ENCODE measurements at places on chromosomes 5 and 9.
A peak's percentile ranks its signal among the peaks of the same experiment; 100 is the strongest.

GRCh38 chr9:100324594-100325200, 28.0 kb downstream of the TEX10 start:
- H3K4me3 ChIP-seq = no peak overlapping the region
- H3K27ac ChIP-seq = 0 out of 2 replicates have a peak overlapping the region, but pooled peaks have one; percentile 26
- H3K27me3 ChIP-seq = no peaks in the 10 kb centered on the region
- peaks cover 50% of the 10 kb centered on the region for H3K36me3 ChIP-seq
- no peak for DNase-seq
- H3K4me1 ChIP-seq = no peaks in the 10 kb centered on the region

- no peak for DNase-seq
- H3K27me3 ChIP-seq = no peaks in the 10 kb centered on the region
- H3K4me3 ChIP-seq = no peak overlapping the region
- H3K4me1 ChIP-seq = no peaks in the 10 kb centered on the region
- H3K36me3 ChIP-seq = peaks cover 56% of the 10 kb centered on the region
- H3K27ac ChIP-seq = no peak overlapping the region
These were observed 35.5 kb downstream of the GLDC start for GRCh38 chr9:6610073-6610472.

DNA sequence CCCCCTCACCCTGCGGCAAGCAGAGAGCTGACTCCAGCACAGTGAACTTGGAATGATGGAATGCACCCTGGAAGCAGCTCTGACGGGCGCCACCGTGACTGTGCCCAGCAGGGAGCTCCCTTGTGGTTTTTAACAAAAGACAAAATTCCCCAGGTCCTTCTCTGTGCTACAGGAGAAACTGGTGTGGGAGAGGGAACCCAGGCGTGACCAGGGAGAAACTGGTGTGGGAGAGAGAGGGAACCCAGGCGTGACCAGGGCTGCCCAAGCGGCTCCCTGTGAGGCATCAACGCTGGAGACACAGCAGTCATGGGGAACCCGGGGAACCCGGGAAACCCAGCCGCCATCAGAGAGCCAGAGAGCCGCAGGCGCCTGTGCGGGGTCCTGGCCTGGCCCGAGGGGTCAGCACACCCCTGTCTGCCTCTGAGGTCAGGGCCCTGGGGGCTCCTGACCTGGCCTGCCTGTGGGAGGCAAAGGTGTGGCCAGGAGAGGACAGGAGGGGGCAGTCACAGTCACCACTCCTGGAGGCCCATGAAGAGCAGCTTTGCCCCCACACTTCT, 3.1 kb upstream of the AHRR start:
- H3K36me3 ChIP-seq = peaks cover 8% of the 10 kb centered on the region
- H3K27me3 ChIP-seq = peaks cover 46% of the 10 kb centered on the region
- no peak overlapping the region for H3K4me3 ChIP-seq

- H3K27me3 ChIP-seq = no peaks in the 10 kb centered on the region
- DNase-seq = no peak
- no peak overlapping the region for H3K27ac ChIP-seq
- peaks cover 18% of the 10 kb centered on the region for H3K4me1 ChIP-seq
- no peak overlapping the region for H3K4me3 ChIP-seq
These were observed 87.1 kb downstream of the OSMR start for GRCh38 chr5:38932854-38933408.

GRCh38 chr9:137074657-137075274, 2.6 kb upstream of the UAP1L1 start:
- DNase-seq = peak; percentile 62
- H3K4me1 ChIP-seq = peaks cover 24% of the 10 kb centered on the region
- H3K27me3 ChIP-seq = peaks cover 31% of the 10 kb centered on the region
- H3K36me3 ChIP-seq = no peaks in the 10 kb centered on the region

GRCh38 chr5:9468060-9468388, 77.9 kb downstream of the SEMA5A start:
- H3K27me3 ChIP-seq = no peaks in the 10 kb centered on the region
- H3K4me3 ChIP-seq = no peak overlapping the region
- no peak overlapping the region for H3K27ac ChIP-seq

DNA sequence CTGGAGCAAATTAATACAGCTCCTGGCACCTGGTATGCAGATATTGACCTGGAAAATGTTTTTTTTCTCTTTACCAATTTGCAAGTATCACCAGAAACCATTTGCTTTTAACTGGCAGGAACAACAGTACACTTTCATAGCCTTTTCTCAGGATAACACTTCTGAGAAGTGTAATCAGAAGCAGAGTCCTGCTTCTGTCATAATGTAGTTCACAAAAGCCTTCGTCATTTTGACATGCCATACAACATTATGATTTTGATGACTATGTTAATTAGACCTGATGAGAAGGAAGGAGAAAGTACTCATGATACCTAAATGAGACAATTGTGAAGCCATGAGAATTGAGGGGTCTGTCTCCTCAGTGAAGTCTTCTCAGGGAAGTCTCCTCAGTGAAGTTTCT, 41.1 kb upstream of the CARTPT start:
- no peak overlapping the region for H3K27ac ChIP-seq
- no peak for DNase-seq
- H3K4me1 ChIP-seq = no peaks in the 10 kb centered on the region
- no peaks in the 10 kb centered on the region for H3K27me3 ChIP-seq

- H3K4me3 ChIP-seq = no peak overlapping the region
- peaks cover 5% of the 10 kb centered on the region for H3K27me3 ChIP-seq
- H3K4me1 ChIP-seq = peaks cover 11% of the 10 kb centered on the region
- DNase-seq = no peak
These were observed 372.5 kb downstream of the ARHGEF28 start for GRCh38 chr5:73998489-73998888.

GRCh38 chr5:37837414-37838032, 2.3 kb downstream of the GDNF start:
- H3K27ac ChIP-seq = no peak overlapping the region
- peaks cover 70% of the 10 kb centered on the region for H3K4me1 ChIP-seq
- peak; percentile 74 for DNase-seq
- peaks cover 99% of the 10 kb centered on the region for H3K27me3 ChIP-seq
- H3K4me3 ChIP-seq = peak overlapping the region; percentile 82

DNA sequence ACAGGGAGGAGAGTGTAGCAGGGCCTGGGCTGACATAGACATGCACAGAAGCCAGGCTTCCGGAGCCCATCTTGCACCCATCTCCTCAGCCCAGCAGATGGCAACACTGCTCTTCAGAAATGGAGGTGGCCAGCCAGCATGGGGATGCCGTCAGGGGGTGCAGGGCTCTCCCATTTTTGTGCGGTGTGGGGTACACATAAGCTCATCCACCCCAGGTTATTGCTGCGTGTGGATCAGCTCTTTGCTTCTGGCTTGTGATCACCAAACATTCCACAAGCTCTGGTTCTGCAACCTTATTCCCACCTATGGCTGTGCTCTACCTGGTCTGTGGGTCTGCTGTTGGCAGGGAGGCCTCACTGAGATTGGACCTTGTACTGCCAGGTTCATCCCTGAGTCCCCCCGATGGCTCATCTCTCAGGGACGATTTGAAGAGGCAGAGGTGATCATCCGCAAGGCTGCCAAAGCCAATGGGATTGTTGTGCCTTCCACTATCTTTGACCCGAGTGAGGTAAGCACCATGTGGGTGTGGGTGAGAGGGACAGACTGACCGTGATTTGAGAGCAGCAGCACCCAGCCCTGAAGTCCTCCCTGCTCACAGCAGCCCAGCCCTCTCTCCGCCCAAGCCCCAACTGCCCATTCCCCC, 17.3 kb downstream of the SLC22A5 start:
- no peak overlapping the region for H3K4me3 ChIP-seq
- H3K27ac ChIP-seq = no peak overlapping the region
- DNase-seq = peak; percentile 74
- no peaks in the 10 kb centered on the region for H3K27me3 ChIP-seq
- H3K36me3 ChIP-seq = no peaks in the 10 kb centered on the region

DNA sequence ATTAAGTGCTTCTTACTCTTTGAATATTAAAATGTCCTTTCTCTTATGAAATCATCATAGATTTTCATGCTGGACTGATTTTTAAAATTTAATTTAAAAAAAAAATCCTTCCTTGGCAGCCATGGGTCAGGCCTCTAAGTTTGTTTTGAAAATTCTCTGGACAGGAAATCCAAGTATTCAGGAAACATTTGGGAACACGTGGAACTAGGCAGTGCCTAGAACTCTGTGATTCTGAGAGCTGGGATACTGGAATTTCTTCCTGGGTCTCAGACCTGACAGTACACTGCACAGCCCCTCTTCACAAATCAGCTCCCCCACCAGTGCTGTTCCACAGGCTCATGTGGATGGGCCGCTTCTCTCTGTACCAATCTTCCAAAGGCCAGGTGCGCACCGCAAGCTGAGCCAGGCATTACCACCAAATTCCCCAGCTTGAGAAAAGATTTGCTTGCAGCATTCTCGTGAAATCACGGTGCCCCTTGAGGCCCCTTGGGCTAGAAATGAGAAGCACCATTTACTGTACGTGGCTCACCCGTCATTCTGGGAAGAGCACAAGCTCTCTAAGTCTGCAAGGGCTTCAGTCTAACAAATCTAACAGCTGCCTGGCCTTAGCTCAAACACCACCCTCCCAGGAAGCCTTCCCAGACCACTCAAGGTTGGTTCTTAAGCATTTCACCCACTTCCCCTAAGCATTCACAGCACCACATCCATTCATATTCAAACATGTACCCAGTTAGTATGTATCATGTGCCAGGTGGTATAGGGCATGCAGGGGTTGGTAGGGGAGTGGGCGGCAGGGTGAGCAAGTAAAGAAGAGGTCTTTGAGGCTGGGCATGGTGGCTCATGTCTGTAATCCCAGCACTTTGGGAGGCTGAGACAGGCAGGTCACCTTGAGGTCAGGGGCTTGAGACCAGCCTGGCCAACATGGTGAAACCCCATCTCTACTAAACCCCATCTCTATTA, 26.5 kb downstream of the B4GALT1 start:
- no peaks in the 10 kb centered on the region for H3K27me3 ChIP-seq
- peak overlapping the region; percentile 64 for H3K27ac ChIP-seq
- no peak overlapping the region for H3K4me3 ChIP-seq
- no peak for DNase-seq
- peaks cover 7% of the 10 kb centered on the region for H3K4me1 ChIP-seq

GRCh38 chr5:151587796-151588555, 3.2 kb downstream of the FAT2 start:
- no peak for DNase-seq
- no peaks in the 10 kb centered on the region for H3K36me3 ChIP-seq
- peaks cover 16% of the 10 kb centered on the region for H3K4me1 ChIP-seq
- H3K4me3 ChIP-seq = no peak overlapping the region
- no peak overlapping the region for H3K27ac ChIP-seq
- peaks cover 7% of the 10 kb centered on the region for H3K27me3 ChIP-seq

- no peak overlapping the region for H3K27ac ChIP-seq
- peak; percentile 99 for DNase-seq
- peak overlapping the region; percentile 87 for H3K4me3 ChIP-seq
These were observed 23.6 kb downstream of the PCDHGC5 start for GRCh38 chr5:141512390-141512910.

DNA sequence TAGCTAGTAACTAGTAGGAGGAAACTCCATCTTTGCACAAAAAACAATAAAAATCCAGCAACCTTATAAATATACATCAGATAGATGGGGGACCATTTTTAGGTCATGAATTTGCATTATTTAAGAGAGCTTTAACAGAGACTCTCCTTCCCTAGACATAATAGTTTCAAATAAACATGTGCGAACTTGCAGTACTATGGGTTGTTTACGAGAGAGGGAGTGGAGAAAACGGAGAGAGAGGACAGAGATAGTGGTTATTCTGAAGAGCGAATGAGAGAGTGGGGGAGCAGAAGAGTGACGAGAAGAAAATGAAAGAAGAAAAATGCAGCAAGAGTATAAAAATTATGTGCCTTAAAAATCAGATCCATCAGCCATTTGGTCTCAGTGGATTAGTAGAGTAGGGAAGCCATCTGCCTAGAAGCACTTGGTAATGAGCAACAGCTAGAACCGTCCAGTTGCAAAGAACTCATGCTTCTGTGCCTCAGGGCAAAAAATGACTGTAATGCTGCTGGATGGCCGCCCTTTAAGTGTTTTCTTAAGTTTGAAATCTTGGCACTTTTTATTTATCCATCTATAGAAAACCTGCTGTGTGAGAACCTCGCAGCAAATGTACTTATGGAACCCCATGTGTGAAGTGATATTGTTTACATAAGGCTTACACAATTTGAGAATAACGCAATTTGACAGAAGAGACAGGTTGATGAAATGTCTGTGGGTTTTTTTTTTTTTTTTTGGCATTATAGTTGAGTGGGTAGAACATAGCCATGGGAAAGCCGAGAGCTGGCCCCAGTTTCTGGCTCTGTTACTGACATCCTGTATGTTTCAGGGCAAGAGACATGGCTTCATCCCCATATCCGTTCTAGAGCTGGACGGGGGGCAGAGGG, 95.6 kb upstream of the ZNF608 start:
- no peaks in the 10 kb centered on the region for H3K4me1 ChIP-seq
- no peak overlapping the region for H3K27ac ChIP-seq
- no peak overlapping the region for H3K4me3 ChIP-seq
- no peaks in the 10 kb centered on the region for H3K27me3 ChIP-seq
- DNase-seq = no peak

DNA sequence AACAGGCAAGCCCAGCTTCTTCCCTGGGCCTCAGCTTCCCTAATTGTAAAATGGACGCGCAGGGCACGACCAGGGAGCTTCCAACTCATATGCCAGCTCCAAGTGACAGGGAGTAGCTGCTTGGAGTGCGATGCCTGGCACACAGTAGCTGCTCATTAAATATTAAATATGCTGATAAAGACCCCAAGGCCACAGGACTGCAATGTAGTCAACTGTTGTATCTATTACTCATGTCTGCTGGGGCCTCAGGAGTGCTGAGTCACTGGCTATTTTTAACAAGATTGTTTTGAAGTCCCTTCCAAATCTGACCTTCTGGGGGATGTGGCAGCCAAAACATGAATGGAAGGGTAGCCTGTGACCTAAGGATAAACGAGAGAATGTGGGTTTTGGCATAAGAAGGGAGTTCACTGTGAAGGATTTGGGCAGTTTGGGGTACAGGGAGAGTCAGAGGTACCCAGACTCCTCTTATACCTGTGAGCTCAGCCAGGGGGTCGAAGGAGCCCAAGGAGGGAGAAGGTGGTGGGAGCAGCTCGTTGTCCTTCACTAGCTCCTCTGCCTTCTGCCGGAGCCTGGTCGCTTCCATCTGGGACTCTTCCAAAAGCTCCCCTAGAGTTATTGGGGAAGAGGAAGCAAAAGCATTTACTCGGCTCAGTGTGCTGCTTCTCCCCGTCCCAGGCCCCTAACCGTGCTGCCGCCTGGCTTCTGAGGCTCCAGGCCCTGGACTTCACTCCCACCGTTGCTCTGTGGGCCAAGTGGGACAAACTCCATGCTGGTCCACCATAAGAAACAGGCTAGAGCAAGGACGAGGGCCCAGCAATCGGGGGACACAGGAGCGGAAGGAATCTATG, 17.5 kb downstream of the TNIP1 start:
- no peak overlapping the region for H3K4me3 ChIP-seq
- H3K4me1 ChIP-seq = peaks cover 17% of the 10 kb centered on the region
- DNase-seq = no peak
- H3K36me3 ChIP-seq = peaks cover 27% of the 10 kb centered on the region

Measured in WTC11 (cell line).